Activated naive CD4-positive, alpha-beta T cell (primary cell): ENCODE measurements at places on chromosomes 1 and 21.

DNA sequence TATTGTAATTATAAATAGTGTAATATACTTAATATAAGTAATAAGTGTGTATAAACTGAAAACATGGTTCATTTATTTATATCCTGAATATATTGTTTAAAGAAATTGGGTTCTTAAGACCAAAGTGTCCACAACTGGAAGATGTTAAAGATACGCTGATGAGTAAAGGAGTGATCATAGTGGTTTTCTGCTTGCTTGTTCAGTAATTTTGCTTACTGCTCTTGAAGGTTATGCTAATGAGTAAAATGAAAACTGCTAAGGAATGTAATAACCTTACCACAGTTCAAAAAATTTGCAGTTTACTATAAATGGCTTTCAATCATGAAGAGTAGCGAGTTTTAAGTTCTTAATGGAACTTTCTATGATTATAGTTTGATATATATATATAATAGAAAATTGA is 22.0 kb downstream of the DONSON start:
- DNase-seq, result no peak

DNA sequence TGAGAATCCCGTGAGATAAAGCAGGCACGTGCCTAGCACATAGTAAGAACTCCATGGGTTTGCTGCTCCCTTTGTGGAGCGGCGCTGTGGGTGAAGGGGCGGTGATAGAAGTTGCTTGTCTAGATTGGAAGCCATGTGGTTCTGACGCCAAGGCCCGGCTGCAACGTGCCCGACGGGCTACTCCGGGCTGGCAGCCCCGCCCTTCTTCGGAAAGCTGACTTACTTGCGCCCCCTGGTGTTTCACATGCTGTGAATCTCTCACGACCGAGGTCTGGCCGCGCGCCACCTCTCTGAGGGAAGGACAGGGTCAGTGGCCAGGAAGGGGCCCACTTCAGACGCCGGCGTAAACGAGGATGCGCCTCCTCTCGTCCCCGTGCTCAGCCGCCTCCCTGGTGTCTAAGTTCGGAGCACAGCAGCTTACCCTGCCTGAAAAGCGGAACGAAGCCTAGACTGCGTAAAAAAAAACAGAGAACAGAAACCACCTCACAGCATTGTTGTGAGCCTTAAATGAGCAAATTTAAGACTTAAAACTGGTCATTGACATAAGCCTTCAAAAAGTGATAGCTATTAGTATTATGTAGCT is 42.6 kb upstream of the WNT2B start:
- DNase-seq, result peak; percentile 56

- DNase-seq, result peak; percentile 2
Measured at GRCh38 chr21:14737922-14738321, 191.8 kb upstream of the SAMSN1 start.

DNA sequence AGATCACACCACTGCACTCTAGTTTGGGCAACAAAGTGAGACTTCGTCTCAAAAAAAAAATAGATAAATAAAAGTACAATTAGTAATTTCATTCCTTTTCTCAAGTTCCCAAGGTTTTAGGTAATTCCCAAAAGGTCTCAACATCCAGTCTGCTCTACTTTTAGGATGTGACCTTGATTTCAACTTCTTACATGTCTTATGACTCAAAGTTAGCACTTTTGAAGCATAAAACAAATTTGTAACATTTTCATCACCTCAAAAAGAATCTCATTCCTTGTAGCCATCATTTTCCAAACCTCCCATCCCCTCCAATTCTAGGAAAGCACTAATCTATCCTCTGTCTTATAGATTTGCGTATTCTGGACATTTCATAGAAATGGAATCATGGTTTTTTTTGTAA is 32.2 kb downstream of the SNX27 start:
- DNase-seq, result no peak

GRCh38 chr21:38679534-38679933 is 126.2 kb upstream of the ETS2 start:
- no peak for DNase-seq

DNA sequence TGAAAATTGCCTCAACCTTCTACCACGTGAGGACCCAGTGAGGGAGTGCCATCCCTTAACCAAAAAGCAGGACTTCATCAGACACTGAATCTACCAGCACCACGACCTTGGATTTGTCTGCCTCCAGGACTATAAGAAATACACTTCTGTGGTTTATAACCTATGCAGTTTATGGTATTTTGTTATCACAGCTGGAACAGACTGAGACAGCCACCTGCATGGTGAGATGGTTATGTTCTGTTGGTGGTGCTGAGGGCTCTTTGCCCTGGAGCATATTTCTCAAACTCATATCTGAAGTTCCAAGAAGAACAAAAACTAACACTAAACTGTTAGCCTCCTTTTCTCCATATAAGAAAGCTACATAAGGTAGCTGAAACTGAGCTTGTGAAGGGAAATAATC is 69.8 kb upstream of the RGS18 start:
- no peak for DNase-seq

DNA sequence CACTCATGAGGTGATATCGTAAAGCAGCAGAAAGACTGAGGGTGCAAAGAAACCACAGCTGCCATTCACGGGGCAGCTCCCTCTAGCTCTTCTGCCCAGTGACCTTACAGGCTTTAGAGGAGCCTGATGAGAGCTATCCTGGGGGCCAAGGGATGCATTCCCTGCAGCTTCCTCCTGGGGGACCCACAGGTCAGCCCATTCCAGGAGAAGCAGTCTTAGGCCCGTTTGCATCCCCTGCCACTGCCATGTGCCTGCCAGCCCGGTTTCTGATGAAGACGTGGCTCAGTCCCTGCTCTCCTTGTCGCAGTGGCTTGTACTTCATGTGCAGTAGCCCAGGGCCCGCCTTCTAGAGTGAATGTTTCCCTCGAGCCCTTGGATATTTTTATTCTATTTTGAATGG is 22.8 kb downstream of the ATP5PO start:
- DNase-seq, result no peak

- no peak for DNase-seq
Measured at GRCh38 chr1:8660411-8660828, 157.0 kb downstream of the RERE start.

DNA sequence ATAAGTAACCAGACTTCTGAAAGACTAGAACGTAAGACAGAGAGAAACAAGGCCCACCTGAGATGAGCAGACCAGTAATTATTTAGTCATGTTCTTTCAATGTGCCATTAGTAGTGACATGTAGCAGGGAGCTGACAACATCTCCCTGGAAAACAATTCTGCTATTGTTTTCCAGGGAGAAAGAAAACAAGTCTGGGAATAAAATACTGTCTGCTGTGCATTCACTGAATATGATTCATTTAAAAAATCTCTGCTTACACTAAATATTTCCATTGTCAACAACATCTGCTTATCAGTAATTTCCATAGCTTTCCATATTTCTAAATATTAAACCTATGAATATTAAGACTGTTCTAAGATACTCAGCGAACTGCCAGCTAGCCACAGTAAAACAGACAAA is 80.0 kb downstream of the VCAM1 start:
- DNase-seq, result no peak

DNA sequence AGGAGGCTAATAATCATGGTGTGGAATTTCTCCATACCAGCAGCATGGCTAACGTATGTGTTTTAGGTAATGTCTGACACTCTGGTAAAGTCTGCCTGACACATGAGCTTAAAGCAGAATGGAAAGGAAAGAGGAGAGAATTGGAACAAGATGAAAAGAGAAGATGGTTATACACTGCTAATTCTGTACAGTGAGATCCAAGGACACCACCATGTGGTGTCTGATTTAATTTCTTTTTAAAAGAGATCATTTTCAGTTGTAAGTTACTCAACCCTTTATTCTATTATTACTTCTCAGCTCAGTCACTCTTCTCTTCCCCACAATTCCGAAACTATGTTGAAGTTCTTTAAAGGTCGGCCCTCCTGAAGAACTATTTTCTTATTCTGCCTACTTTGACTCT is 15.6 kb downstream of the PRKAB2 start:
- no peak for DNase-seq

- no peak for DNase-seq
Measured at GRCh38 chr1:220044678-220045355, 1.5 kb downstream of the EPRS1 start.

DNA sequence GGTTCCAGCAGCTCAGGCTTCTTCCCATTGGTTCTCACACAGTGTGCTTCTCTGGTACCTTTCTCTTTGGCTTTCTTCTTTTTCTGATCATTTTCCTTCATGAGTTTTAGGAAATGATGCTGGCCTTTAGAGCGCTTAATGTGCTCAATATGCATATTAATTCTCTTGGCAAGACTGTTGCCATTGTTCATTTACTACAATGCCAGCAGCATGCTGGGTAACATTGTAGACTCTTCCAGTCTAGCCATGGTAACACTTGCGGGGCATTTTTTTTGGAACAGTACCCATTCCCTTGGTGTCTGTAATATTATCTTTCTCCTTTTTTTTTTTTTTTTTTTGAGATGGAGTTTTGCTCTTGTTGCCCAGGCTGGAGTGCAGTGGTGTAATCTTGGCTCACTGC is 21.7 kb downstream of the UBE4B start:
- DNase-seq, result no peak

DNA sequence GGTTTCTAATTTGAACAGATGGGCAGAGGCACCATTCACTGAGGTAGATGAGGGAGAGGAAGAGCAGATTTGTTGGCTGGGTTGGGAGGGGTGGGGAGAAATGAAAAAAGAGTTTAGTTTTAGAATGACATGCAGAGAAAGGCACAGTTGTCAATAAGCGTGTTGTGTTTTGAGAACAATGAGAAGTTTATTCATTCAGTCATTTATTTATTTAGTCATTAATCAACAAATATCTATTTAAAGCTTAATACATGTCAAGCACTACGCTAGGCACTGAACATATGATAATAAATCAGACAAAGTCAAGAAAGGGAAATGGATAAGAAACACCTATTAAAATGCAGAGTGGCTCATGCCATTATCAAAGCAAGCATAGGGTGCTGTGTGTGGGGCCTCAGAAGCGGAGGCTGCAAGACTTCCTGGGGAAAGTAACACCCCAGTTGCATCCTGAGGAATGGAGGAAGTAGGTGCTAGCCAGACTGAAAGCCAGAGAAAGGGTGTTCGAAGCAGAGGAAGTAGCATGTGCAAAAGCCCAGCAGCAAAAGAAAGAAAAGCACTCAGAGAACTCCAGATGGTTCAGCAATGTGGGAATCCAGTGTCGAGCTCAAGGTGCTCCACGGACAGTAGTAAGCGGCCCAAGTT is 114.1 kb downstream of the RNF220 start:
- no peak for DNase-seq

GRCh38 chr1:171610385-171610784 is 11.7 kb upstream of the MYOCOS start:
- no peak for DNase-seq

DNA sequence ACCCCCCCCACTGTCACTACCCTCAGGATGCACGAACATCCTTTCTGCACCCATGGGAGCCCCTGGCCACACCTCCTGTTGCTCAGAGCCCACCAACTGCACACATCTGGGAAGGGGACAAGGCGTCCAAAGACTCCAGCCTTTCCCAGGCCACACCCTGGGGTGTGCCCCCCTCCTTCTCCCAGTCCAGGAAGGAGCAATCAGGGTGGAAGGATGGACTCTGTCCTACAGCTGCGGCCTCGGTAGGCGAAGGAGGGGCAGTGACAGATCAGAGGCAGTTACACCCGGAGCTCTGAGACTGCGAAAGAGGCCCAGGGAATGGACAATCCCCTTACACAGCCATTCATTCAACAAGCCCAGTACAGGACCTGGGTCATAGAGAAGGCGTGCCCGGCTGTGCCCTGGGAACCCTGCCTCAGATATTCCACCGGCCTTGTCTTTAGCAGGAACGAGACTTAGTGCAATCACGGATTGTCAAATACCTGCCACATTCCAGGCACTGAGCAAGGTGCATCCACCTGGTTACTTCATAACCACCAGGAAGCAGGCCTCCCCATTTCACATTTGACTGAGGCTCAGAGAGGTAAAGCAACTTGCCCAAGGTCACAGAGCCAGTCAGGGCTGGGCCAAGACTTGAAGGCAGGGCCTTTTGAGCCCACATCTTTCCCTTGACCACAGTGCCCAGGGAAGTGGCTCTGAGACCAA is 9.4 kb downstream of the HSPG2 start:
- DNase-seq, result no peak

DNA sequence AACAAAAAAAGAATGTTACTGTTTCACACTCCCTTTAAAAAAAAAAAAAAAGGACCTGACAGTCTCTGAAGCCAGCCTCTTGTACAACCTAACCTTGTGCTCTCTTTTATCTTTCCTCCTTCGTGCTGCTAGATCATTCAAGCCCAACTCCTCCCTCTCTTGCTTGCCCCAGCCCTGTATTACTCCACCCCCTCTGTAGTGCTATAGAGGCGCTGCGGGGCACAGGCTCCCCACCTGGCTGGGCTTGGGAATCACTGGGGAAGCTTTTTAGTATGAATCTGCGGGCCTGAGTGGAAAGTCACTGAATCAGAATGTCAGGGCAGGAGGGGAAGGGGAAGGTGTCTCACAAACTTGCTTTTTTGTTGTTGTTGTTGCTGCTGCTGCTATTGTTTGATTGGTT is 383.7 kb upstream of the CAMK1G start:
- DNase-seq, result no peak

DNA sequence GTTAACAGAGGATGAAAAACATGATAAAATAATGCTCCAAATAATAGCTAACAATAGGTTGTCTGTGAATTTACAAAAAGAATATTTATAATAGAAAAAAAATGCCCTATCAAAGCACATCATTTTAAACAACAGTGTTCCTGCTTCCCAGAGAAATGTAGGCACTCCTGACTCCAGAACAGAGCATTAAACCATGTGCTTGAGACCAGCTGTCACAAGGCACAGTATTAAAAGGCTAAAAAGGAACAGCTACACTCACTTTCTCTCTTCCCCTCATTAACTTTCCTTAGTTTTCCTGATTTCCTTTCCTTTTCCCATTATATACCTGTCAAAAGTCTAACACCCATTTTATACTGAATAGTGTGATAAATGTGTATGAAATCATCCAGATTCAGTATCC is 10.9 kb downstream of the VAV3 start:
- DNase-seq, result no peak

DNA sequence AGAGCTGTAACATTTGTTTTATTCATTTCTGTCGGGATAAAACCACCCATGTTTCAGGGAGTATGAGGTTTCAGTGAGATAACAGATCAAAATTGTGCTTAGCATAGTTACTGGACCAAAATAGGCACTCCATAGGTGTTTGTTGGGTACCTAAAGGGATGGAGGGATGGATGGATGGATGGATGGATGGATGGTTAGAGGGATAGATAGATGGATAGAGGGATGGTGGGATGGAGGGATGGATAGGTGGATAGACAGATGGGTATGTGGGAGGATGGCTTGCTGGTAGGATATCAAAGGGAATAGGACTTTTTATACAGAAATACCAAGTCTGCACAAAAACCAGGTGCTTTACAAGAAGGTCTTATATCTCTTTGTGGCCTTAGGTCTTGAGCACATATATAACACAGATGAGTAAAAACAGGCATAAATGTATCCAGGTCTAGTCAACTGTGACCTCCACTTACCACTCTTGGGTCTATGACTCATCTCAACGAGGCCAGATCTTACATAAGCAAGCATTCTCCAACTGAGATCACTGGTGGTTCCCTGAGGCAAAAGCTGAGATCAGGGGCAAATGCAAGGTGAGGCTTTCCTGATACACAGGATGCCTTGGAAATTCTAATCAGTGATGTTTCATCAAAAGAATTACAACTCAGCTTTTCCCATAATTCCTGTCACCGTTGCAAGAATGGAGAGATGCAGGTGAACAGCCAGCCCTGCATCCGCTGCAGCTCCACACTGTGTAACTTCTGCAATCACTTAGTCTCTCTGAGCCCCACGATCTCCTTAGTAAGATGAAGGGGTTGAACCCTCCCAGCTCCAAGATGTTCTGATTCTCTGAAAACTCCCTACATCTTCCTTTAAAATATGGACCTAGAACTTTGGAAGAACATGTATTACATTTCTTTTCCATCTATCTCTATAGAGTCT is 32.0 kb downstream of the PTAFR start:
- no peak for DNase-seq

- no peak for DNase-seq
Measured at GRCh38 chr1:8197493-8198282, 120.2 kb upstream of the SLC45A1 start.
